ENCODE measurements at places on chromosomes 16 and 17. TPM values are rescaled to one million over a fixed set of nuclear protein-coding genes. Genes with fewer than 3 reads are reported as not detected.

The GAS7 gene
- total RNA-seq = 0.21 TPM

The TMEM238L gene
- total RNA-seq = not detected

The CLDN6 gene
- total RNA-seq = not detected

The TBC1D3K gene
- not detected for total RNA-seq

- no peak overlapping the region for H3K4me3 ChIP-seq
- peaks cover 50% of the 10 kb centered on the region for H3K27me3 ChIP-seq
- DNase-seq = no peak
- no peak overlapping the region for H3K27ac ChIP-seq
Measured at GRCh38 chr17:48497103-48497502, 33.7 kb downstream of the HOXB1 start.

GRCh38 chr16:31842864-31843263, 30.7 kb upstream of the ZNF267 start:
- no peak overlapping the region for H3K27ac ChIP-seq
- no peaks in the 10 kb centered on the region for H3K36me3 ChIP-seq
- H3K4me3 ChIP-seq = no peak overlapping the region

GRCh38 chr16:733382-734207, 6.7 kb downstream of the HAGHL start:
- H3K4me1 ChIP-seq = peaks cover 14% of the 10 kb centered on the region
- no peak overlapping the region for H3K27ac ChIP-seq
- H3K4me3 ChIP-seq = no peak overlapping the region
- peak; percentile 73 for DNase-seq
- H3K27me3 ChIP-seq = no peaks in the 10 kb centered on the region

The HCRT gene
- not detected for total RNA-seq

GRCh38 chr17:12554251-12554650, 111.4 kb upstream of the MYOCD start:
- H3K4me1 ChIP-seq = no peaks in the 10 kb centered on the region
- H3K36me3 ChIP-seq = no peaks in the 10 kb centered on the region
- DNase-seq = no peak
- no peak overlapping the region for H3K27ac ChIP-seq
- H3K4me3 ChIP-seq = no peak overlapping the region

DNA sequence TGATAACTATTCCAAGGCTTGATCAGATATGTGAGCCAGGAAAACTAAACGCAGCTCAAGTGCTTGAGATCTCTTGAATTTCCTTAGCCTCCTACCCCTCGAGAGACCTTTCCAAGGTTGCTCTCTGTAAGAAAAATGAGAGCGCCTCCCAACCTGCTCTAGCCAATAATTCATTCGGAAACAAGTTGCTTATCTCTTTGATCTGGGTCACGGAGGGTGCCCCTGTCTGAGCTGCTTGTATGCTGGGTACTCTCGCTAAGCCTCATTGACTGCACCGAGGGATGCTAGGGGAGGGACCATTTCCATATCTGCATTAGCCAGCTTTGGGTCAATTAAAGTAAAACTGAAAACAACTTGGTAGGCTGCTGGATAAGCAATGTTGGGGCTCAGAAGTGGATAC, 70.1 kb upstream of the SHISA6 start:
- H3K27ac ChIP-seq = no peak overlapping the region
- no peaks in the 10 kb centered on the region for H3K36me3 ChIP-seq
- no peak for DNase-seq
- no peaks in the 10 kb centered on the region for H3K27me3 ChIP-seq
- H3K4me3 ChIP-seq = no peak overlapping the region

- no peak overlapping the region for H3K4me3 ChIP-seq
- peaks cover 12% of the 10 kb centered on the region for H3K36me3 ChIP-seq
- peak; percentile 57 for DNase-seq
- H3K27me3 ChIP-seq = no peaks in the 10 kb centered on the region
Measured at GRCh38 chr16:31451681-31452351, 7.5 kb upstream of the ARMC5 start.

The DLX3 gene
- total RNA-seq = not detected

DNA sequence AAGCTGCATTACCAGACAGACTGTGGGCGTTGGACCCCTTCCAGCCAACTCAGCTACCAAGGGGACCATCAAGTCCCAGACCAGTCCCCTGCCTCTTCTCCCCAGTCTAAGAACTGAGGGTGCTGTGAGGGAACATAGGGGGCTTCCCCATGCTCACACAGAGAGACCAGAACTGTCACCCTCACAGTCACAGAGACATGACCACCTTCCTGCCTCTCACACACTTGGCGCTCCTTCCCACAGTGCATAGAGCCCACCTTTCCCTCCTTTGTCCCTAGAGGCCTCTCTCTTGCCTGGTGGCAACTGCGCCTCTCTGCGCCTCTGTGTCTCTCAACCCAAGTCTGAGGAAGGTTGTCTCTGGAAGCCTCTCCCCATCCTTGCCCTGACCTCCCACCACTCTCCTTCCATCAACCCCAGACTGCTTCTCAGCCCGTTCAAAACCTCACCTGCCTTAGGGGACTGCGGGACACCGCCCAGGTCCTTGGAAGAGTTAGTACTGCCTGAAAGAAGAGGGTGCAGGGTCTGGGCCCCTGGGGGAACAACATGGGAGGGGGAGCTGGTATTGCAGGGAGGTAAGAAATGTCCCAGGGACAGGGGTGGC, 6.1 kb upstream of the LHX1 start:
- no peak overlapping the region for H3K27ac ChIP-seq
- DNase-seq = no peak
- peaks cover 34% of the 10 kb centered on the region for H3K4me1 ChIP-seq
- H3K36me3 ChIP-seq = no peaks in the 10 kb centered on the region

DNA sequence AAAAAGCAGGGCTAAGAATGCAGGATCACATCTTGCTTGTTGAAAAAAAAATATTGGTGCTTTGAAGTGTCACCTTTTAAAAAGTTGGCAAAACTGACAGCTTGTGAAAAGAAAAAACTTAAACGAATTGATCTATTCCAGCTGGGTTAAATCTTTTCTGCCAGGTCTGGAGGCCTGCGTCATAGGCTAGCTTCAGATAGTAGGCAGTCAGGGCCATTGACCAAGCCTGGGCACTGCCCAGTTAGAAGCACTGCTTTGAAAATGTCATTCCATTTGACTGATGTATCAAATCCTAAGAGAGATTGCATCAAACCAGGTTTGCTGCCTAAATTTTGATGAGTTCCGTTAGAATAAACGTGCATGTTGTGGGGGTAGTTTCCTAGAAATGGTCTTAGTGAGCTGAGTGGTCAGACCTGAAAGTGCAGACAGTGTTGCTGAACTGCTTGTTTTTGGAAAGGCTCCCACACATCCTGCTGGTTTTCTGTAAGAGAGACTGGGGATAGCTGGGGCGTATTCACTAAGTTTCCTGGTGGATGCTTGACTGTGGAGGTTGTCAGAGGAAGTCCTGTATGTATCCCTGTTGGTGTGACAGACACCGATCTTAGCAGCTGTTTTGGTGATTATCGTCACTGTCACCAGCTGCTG, 38.8 kb downstream of the NUP88 start:
- H3K27ac ChIP-seq = peak overlapping the region; percentile 55
- peaks cover 4% of the 10 kb centered on the region for H3K4me1 ChIP-seq

DNA sequence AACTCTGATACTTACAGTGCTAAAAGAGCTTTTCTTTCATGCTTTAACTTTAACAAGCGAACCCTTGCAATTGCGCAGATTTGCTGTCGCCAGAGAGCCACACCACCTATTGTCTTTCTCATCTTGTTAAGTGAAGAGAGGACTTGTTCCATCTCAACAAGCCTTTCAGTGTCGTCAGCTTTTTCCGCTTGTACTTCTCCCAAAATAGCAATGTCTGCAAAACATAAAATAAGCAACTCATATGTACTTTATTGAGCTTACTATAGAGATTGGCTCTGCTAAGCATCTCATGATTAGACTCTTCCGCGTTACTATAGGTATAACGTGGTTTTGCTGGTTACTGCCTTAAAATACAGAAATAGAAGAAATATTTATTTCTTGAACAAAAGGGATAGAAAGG, 51.9 kb downstream of the ABCA8 start:
- H3K4me1 ChIP-seq = no peaks in the 10 kb centered on the region
- no peak overlapping the region for H3K27ac ChIP-seq
- H3K4me3 ChIP-seq = no peak overlapping the region
- peaks cover 2% of the 10 kb centered on the region for H3K27me3 ChIP-seq
- no peaks in the 10 kb centered on the region for H3K36me3 ChIP-seq

DNA sequence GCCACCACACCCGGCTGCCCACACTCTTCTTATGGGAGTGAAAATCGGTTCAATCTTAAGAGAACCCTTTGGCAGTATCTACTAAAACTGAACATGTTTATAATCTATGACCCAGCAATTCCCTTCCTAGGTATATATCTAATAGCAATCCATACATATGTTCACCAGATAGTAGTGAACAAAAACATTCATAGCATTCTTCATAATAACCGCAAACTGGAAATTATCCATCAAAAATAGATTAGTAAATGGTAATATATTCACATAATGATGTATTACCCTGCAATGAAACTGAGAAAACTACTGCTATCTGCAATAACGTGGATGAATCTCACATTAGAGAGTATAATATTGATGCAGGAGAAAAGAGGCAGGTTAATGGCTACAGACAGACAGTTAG, 23.1 kb downstream of the COPRS start:
- no peak for DNase-seq
- peaks cover 5% of the 10 kb centered on the region for H3K4me1 ChIP-seq
- no peak overlapping the region for H3K4me3 ChIP-seq
- no peaks in the 10 kb centered on the region for H3K36me3 ChIP-seq
- H3K27ac ChIP-seq = no peak overlapping the region

The NPIPA8 gene
- 0.54 TPM for total RNA-seq

The CYGB gene
- not detected for total RNA-seq

The PLXDC1 gene
- 0.43 TPM for total RNA-seq

The TMC7 gene
- not detected for total RNA-seq

The ABCC12 gene
- not detected for total RNA-seq

- no peak overlapping the region for H3K27ac ChIP-seq
- peaks cover 59% of the 10 kb centered on the region for H3K4me1 ChIP-seq
- no peaks in the 10 kb centered on the region for H3K27me3 ChIP-seq
- no peak overlapping the region for H3K4me3 ChIP-seq
Measured at GRCh38 chr16:20868890-20869289, 31.3 kb downstream of the DCUN1D3 start.

The UNK gene
- total RNA-seq = 30.0 TPM

The NOTUM gene
- total RNA-seq = 1.8 TPM

GRCh38 chr16:72255786-72256185, 83.8 kb upstream of the PMFBP1 start:
- no peaks in the 10 kb centered on the region for H3K36me3 ChIP-seq
- H3K4me1 ChIP-seq = no peaks in the 10 kb centered on the region
- no peak for DNase-seq
- H3K27ac ChIP-seq = no peak overlapping the region
- H3K27me3 ChIP-seq = no peaks in the 10 kb centered on the region

The TBC1D3E gene
- total RNA-seq = not detected

DNA sequence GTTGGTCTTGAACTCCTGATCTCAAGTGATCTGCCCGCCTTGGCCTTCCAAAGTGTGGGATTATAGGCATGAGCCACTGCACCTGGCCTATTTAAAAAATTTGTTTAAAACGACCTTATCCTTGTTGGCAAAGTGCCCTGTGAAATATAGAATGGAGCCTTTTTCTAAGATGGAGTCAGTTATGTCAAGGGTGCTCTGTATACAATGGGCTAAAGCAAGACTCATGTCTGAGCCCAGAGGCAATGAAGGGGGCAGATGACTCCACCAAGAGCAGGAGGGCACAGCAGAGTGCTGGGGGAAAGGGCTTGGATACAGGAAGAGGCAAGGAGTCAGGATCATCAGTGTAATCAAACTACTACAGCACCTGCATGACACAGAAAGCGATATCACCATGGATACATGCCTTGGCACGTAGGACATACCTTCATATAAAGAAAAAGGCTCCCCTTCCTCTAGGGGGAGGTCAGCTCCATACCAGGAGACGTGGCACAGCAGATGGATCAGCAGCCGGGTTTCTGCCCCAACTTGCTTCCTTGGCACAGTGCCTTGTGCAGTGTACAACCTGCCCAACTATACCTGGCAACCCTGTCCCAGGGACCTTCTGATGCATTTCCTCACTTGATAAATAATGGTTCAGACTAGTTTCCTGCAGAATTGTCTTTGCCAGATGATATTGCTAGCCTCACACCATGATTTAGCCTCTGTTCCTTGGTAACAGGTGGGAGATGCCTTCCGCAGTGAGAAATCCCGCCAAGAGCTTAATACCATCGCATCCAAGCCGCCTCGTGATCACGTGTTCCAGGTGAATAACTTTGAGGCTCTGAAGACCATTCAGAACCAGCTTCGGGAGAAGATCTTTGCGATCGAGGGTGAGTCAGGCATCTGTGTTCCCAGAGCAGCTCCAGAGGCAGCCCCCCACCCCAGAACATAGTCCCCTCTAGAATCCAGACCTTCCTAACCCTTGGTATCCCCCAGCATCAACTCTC, 15.3 kb downstream of the ITGAM start:
- H3K4me1 ChIP-seq = peaks cover under 1% of the 10 kb centered on the region
- H3K4me3 ChIP-seq = no peak overlapping the region
- DNase-seq = no peak
- peaks cover 54% of the 10 kb centered on the region for H3K36me3 ChIP-seq
- H3K27ac ChIP-seq = no peak overlapping the region

DNA sequence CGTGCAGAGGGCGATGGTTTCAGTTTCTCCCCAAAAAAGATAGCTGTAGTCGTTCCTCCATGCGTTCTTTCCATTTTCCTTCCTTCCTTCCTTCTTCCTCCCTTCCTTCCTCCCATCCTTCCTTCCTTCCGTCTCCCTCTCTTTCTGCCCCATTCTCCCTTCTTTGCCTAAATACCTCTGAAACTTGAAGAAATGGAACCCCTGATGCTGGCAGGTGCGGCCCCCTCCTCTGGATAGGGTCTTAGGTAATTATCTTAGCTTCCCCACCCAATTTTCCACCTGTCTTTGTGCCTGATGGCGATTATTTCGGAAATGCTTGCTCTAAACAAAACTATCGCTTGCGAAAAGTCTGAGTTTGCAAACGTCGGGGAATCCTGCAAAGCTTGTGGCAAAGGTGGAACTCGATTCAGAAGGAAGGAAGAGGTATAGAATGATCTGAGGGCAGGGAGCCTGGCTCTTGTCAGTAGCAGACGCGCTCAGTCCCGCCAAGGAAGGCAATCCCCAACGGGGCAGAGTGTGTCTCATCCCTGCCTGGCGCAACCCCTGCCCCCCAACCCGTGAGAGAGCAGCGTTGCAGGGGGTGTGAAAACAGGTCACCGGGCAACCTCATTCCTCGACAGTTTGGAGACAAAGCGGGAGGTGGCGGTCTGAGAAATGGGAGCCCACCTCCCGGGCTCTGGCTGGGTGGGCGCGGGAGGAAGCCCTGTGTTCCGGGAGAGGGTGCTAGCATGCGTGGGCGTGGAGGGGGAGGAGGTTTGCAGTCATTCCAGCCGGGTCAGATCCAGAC, 2.9 kb upstream of the CBX8 start:
- peaks cover 36% of the 10 kb centered on the region for H3K4me1 ChIP-seq
- no peak for DNase-seq
- peaks cover 39% of the 10 kb centered on the region for H3K27me3 ChIP-seq
- H3K4me3 ChIP-seq = peak overlapping the region; percentile 62
- H3K36me3 ChIP-seq = peaks cover 23% of the 10 kb centered on the region
- H3K27ac ChIP-seq = peak overlapping the region; percentile 42

DNA sequence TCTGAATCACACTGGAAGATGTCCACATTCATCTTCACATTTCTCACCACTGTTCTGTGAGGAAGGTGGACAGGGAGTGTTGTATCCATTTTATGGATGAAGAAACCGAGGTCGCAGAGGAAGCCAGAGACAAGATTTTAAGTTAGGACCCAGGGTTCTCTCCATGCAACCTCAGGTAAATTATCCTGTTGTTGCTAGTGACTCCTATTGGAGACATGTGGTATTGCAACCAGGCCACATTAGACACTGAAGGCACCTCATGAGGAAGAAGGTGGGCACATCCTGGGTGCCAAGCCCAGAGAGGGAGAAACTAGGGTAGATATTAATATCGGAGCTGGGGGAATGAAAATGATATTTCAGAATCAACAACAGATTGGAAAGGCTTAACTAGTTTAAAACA, 8.5 kb upstream of the WNT9B start:
- no peaks in the 10 kb centered on the region for H3K4me1 ChIP-seq
- H3K36me3 ChIP-seq = peaks cover 2% of the 10 kb centered on the region
- no peak overlapping the region for H3K4me3 ChIP-seq
- H3K27ac ChIP-seq = no peak overlapping the region
- DNase-seq = no peak
- peaks cover 28% of the 10 kb centered on the region for H3K27me3 ChIP-seq
